ENCODE measurements at places on chromosomes 12 and 14.

DNA sequence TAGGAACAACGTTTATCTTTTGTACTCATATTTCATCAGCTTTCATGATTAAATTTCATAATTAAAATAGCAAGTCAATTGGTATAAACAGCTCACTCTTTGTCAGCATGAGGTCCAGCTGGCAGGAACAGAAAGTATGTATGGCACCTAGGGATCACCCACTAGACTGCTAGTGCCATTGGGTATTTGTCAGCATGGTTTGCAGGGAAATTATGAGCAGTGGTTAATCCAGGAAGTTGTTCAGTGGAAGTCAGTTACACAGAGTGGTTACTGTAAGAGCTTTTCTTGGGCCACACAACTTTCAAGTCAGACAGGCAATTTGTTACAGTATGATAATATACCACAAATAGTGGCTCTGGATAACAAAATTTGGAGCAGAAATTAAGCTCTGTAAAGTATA, 340.3 kb upstream of the RGS6 start:
- DNase-seq, result peak; percentile 10

GRCh38 chr14:92690171-92691011, 58.0 kb downstream of the LGMN start:
- no peak for DNase-seq

DNA sequence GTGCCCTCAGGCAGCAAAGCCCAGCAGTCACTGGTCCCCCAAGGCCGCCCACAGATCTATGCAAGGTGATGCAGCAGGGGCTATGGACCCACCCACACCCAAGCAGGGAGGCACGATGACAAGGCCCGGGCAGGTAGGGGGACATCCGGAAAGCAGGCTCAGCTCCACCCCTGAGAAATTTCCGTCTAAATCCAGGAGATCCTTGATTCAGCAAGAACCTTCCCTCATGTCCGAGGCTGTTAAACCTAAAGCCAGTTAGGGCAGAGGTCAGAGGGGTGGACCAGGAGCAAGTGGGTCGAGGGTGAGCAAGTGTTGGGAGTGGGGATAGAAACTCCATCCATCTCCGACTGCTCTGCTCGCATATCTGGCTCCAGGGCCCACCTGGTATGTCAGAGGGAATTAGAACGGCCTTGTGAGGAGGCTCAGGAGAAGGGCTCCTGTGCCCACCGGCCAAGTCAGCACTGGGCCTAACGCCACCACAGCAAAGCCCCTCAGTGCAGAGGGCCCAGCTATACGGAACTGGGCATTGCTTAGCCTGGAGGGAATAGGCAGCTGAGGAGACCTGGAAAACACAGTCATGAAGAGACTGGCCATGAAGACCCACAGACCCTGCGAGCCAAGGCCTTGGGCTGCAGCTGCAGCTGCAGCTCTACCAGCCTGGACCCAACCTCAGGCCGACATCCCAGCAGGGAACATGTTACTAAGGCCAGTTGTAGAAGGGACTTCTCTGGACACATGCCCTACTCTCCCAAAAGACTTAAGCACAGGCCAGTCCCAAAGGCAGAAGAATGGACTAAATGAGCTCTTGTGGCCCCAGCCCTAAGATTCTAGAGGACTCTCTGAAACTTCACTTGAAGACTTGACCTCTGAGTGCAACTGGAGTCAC, 34.3 kb downstream of the DAD1 start:
- DNase-seq, result no peak

GRCh38 chr12:95608252-95609033, 57.2 kb upstream of the USP44 start:
- DNase-seq, result no peak

DNA sequence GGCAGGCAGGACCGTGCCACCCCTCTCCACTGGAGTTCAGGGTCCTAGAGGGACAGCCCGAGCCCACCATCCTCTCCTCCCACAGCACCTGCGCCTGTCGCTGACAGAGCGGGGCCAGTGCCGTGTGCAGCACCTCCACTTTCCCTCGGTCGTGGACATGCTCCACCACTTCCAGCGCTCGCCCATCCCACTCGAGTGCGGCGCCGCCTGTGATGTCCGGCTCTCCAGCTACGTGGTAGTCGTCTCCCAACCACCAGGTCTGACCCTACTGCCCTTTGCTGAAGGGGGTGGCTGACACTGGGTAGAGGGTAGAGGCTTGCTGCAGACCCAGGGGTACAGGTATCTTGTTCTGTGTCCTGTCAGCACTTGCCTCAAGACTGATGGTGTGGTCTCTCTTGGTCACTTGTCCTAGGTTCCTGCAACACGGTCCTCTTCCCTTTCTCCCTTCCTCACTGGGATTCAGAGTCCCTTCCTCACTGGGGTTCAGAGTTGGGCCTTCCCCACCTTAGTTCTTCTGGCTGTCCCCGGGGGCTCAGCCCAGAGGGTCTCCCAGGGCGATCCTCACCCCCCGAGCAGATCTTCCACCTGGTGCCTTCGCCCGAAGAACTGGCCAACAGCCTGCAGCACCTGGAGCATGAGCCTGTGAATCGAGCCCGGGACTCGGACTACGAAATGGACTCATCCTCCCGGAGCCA, 42.0 kb downstream of the SH2B3 start:
- DNase-seq, result no peak

GRCh38 chr12:78306236-78306635, 475.5 kb downstream of the NAV3 start:
- no peak for DNase-seq

DNA sequence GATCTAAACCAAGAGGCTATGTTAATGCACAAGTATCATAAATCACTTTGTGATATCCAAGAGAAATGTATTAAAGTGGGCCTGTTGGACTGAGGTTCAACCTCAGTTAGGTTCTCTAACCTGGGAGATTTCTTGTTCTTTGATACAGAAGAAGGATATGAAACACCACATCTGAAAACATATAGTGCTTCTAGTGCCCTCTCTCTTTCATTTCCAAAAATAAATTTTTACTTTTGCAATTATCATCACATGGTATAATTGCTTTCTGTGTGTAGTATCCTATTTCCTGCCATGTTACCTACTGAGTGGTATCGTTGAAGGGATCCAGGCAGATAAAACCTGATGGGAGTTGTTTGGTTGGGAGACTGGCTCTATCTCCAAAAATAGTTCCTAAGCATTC, 264.9 kb downstream of the CCER1 start:
- no peak for DNase-seq

DNA sequence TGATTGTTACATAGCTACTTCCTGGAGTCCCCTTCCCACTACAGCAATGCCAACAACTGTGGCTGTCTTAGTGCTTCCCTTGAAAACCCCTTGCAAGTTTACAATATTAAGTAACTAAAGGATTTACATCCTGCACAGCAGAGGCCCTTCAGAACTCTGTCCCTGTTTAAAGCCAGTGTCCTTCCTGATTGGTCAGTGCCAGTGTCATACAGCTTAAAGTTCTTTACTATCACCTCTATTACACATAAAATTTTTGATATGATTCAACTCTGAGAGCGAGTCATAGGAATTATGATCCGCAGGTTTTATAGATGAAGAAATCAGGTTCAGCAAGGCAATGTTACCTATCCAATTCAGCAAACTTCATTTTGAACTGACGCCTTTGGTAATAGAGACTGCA, 91.4 kb upstream of the ALX1 start:
- DNase-seq, result no peak

DNA sequence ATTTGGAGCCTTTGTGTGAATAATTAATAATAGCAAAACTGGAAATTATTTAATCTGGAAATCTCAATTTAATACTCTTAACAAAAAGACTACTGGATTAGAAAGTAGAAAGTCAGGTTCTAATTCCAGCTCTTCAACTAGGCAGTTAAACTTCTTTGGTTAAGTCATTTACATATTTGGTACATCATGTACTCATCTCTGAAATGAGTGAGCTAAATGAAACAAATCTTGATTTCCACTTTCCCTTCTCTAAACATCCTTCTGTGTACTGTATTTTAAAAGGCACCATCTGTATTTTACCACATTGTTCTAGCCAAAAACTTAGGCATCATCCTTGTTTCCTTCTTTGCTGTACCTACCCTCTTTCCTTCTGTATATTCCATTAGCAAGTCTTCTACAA, 26.9 kb downstream of the CRADD start:
- no peak for DNase-seq

DNA sequence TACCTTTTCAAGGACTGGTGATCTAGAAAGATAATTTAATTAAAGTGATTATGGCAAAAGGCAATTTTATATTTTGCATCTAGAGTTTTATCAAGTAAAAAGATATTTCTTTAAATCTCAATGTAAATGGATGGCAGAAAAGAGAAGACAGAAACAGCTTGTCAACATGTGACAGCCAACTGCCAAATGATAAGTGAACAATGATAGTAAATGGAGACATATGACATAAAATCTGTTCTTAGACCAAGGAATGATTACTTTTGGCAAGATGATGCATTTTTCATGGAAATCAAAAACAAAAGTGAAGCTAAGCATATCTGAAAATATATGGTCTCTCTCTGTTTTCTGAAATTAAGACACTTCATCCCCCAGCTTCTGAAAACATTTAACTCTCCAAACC, 1730.7 kb upstream of the FLRT2 start:
- DNase-seq, result no peak

- no peak for DNase-seq
These were observed 1006.7 kb downstream of the DIO2 start for GRCh38 chr14:79204591-79204990.

GRCh38 chr14:104548802-104549535, 30.6 kb upstream of the C14orf180 start:
- DNase-seq, result no peak

GRCh38 chr14:75454963-75455546, 27.2 kb downstream of the JDP2 start:
- no peak for DNase-seq

- DNase-seq, result no peak
These were observed 95.6 kb upstream of the DNM1L start for GRCh38 chr12:32583534-32583933.

DNA sequence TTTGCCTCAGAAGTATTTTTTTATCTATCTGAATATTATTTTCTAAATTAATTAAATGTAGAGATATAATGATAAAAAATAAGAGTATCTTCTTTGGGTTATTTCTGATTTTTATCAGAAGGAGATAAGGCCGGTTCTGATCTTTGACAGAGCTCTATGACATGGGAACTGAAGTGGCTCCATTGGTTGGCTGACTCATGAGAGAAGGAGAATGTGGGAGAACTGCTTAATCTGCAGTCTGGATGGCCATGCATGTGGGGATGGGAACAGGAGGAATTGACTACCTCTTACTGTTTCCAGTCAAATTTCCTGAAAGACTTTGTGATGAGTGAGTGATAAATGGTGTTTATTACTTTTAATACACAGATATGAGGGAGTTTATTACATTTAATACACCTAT, 155.8 kb upstream of the ATP2B1 start:
- no peak for DNase-seq

DNA sequence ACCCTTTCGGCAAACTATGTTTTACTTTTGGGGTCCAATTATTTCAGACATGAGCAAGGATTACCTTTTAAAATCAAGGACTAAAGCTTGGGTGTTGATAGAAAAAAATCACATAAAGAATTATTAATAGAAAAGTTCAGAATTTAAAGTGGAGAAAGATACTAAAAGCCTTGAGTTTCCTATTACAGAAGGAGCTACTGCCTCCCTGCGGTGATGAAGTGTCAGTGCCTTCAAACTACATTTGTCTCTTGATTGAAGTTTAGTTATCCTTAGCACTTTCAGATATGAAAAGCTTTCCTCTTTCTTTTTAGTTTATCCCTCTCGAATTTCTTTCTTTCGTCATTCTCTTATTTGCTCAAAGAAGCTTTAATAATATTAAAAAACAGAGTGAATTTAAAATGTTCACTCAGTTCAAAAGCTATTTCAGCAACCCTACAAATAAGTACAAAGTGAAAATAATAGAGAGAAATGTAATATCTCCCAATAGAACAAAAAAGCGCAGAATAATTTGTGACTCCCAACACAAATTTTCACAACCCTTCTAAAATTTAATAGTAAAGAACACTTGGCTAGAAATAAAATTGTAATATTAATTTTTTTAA, 87.6 kb downstream of the SEC23A start:
- DNase-seq, result no peak

- no peak for DNase-seq
These were observed 325.0 kb downstream of the CCER1 start for GRCh38 chr12:90630006-90630405.

- DNase-seq, result no peak
These were observed 23.3 kb downstream of the CLEC1A start for GRCh38 chr12:10075451-10075850.

DNA sequence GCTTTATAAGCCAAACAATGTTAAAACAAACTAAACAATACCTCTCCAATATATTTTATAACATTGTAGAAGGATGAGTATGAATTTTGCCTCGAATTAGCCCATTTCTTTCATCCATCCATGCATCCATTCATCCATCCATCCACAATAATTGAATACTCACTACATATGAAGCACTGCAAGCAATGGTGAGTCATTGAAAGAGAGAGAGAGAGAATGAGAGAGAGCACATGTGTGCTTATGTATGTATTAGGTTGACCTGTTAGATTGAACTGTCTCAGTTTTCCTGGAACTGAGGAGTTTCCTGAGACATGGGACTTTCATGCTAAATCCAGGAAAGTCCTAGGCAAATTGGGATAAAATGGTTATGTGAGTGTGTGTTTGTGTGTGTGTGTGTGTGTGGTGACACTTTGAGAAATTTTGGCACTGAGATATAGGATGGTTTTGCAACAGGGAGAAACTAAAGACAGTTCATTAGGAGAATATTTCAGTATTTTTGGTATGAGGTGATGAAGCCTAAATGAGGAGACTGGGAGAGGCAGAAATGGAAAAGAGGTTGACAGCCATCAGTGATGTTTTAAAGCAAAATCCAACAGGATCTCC, 98.4 kb downstream of the C12orf75 start:
- DNase-seq, result no peak

GRCh38 chr12:92992041-92992440, 62.9 kb upstream of the EEA1 start:
- DNase-seq, result no peak

DNA sequence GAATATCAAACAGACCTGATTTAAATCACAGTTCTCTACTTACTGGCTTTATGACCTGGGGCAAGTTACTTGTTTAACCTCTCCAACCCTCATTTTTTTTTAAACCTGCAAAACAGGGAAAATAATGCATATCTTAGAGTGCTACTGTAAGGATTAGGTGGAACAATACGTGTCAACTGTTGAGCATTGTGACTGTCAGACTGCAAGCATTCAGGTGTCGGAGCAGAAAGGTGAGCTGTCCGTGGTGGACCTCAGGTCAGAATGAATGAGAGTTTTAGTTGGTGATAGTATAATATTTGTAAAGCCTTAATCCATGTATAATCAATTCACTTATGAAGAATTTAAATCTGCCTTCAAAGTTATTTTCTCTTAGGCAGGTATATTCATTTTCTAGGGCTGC, 404.2 kb downstream of the ETNK1 start:
- no peak for DNase-seq

GRCh38 chr12:86290615-86291014, 34.4 kb upstream of the MGAT4C start:
- DNase-seq, result no peak

GRCh38 chr12:57724936-57725740, 13.4 kb downstream of the AGAP2 start:
- DNase-seq, result no peak

- DNase-seq, result no peak
These were observed 191.9 kb downstream of the LRIG3 start for GRCh38 chr12:58728397-58728796.
